H4 (cell line): ENCODE measurements at places on chromosomes 12 and 14.

GRCh38 chr14:92310776-92311375 lies 12.1 kb upstream of the SLC24A4 start:
- DNase-seq, result no peak

GRCh38 chr12:128801879-128802391 lies 21.8 kb downstream of the SLC15A4 start:
- DNase-seq, result no peak

GRCh38 chr12:115508990-115509389 lies 768.5 kb downstream of the MED13L start:
- no peak for DNase-seq

- no peak for DNase-seq
Measured at GRCh38 chr12:7373226-7373625, 69.4 kb downstream of the ACSM4 start.

- no peak for DNase-seq
Measured at GRCh38 chr14:101973356-101973755, 9.0 kb downstream of the DYNC1H1 start.

GRCh38 chr12:97927977-97928376 lies 465.4 kb downstream of the RMST start:
- DNase-seq, result no peak

DNA sequence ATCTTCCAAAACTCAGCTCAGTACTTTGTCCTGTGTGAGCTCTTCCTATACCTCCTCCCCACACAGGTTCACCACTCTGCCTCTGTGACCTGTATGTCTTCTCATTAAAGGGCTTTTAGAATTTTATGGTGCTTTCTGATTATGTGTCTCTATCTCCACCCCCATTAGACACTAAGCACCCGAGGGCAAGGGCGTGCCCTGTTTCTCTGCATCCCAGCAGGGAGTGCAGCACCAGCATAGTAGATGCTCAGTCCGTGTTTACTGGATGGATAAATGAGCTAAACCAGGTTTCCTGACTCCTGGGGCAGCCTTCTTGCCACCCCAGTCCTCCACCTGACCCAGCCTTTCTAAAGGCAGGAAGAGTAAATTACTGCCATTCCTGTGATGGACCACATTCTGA lies 333.8 kb downstream of the CACNA1C start:
- DNase-seq, result no peak
